ENCODE measurements at places on chromosomes 1 and 21. TPM values are rescaled to one million over a fixed set of nuclear protein-coding genes. Genes with fewer than 3 reads are reported as not detected.

The SYCP1 gene
- not detected for total RNA-seq

The TSTD1 gene
- total RNA-seq = 0.48 TPM

The MANEAL gene
- 5.6 TPM for total RNA-seq

The RHEX gene
- not detected for total RNA-seq

The SERPINC1 gene
- total RNA-seq = 0.39 TPM

The ZMPSTE24 gene
- 61.9 TPM for total RNA-seq

The KLHDC7A gene
- not detected for total RNA-seq

The C1orf87 gene
- total RNA-seq = not detected

The ERRFI1 gene
- total RNA-seq = 87.4 TPM

The RPAP2 gene
- total RNA-seq = 14.8 TPM

The KCNT2 gene
- not detected for total RNA-seq

The LEFTY2 gene
- not detected for total RNA-seq

- no peak for DNase-seq
Observed at GRCh38 chr1:168391851-168392681, 111.4 kb downstream of the TBX19 start.

GRCh38 chr21:34881421-34881820 is 167.7 kb downstream of the RUNX1 start:
- peak; percentile 55 for DNase-seq

- no peak for DNase-seq
Observed at GRCh38 chr1:109503935-109504334, 5.6 kb downstream of the AMIGO1 start.

DNA sequence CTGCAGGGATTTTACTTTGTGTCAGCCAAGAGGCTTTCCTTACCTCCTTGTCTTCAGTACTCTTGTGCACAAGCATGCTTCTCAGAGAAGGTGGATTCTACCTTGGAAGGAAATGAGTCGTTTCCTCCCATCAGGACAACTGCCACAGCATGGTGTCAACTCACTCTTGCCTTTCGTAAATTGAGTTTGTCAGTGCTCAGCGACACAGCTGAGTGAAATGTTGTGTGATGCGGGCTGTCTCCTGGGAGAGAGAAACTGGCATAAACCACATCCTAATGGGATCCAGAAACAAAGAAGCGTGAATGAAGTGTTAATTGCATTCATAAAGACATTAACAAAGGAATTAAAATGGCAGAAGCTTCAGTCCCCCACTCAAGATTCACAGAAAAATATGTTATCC is 51.5 kb upstream of the SLC22A15 start:
- no peak for DNase-seq

GRCh38 chr1:59427155-59427554 is 130.3 kb downstream of the FGGY start:
- DNase-seq = peak; percentile 94

DNA sequence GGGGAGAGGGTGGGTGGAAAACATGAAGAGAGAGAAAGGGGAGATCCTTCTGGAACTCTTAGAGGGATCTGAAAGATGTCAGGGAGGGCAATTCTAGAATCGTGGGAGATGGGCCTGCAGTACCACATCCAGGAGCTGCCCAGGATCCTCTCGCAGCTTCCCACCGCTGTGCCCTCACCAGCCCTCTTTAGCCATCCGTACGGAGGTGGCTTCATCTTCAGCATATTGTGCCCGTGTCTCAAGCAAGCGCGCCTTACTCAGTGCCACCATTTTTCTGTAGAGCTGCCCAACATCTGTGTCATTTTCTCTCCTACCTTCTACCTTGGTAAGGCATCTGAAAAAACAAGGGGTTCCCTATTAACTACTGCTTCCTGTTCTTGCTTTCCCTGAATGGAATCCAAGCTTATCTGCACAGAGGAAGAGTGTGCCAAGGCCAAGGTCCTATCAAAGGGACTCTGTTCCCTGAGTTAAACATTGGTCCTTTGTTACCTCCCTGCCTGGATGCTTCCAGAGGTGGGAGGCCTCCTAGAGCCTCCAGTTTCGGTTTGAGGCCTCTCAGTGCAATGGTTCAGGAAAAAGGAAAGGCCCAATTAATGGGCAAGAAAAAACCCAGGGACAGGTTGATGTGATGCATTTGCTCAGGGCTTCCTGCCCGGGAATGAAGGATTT is 23.2 kb downstream of the C1orf116 start:
- peak; percentile 15 for DNase-seq

GRCh38 chr1:67814121-67814772 is 19.0 kb downstream of the GNG12 start:
- no peak for DNase-seq

GRCh38 chr1:208036918-208037766 is 126.2 kb upstream of the CD34 start:
- DNase-seq = no peak

- DNase-seq = no peak
Observed at GRCh38 chr1:228104526-228105269, 1.6 kb upstream of the C1orf35 start.

GRCh38 chr1:229130028-229130668 is 140.8 kb upstream of the RAB4A start:
- no peak for DNase-seq

DNA sequence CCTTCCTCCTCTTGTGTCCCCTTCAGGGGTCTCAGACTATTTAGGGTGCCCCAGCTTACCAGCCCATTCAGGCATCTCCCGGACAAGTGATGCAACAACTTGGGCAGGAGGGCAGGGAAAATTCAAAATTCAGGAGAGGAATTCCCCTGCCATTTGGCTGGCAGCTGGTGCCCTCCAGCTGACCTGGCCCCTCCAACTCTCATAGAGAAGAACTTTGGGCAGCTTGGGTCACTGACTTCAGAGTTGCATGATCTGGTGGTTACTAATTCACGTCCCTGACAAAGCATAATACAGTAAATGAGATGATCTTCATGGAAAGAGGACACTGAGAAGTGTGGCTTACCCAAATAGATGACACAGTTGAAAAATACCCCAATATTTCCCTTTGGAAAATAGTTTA is at the start of gene FCAMR:
TSS of gene FCAMR (minus strand) at position 15 of the 400 bp plus-strand sequence. CDS start 335 bp downstream, outside the sequence.
- DNase-seq = no peak

DNA sequence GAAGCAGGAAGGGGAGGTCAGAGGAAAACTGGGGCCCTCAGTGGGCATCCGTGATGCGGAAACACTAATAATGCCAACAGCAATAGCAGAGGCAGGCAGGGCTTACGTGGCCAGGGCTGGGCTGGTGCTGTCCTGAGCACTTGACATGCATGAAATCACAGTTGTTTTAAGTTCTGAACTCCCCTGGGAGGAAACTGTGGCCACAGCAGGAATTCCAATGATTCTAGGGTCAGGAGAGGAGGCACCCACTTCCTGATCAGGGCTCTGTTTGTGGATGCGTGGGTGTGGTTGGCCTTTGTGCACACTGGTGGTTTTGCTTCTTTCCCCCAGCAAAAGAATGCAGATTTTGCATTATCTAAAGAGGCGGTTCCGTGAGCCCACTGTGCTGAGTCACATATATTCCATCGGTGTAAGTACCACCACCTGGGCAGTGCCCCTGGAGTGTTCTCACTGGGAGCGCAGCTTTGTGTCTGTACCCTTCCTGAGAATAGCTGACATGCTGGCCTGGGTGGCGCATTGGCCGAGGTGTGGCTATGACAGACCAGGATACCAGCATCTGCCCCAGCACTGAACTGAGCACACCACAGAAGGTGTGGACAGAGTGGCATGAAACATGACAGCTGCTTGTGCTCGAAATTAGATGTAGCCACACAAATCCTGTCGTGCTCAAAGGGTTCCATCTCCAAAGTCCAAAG is 71.0 kb downstream of the PDE9A start:
- peak; percentile 93 for DNase-seq

DNA sequence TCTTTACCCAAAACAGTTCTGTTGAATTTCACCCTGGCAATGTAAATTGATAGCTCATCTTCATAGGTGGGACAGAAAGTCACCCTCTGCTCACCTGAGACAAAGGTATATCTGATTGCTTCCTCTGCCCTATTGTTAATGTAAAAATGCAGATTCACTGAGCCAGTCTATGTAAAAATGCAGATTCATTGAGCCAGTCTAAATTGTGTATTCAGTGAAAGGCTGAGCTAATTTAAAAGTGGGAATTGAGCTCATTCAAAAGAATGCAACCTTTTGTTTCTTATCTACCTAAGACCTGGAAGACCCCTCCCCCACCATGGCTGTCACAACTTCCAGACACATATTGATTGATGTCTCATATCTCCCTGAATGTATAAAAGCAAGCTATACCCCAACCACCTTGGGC is 4.8 kb upstream of the MYSM1 start:
- no peak for DNase-seq

GRCh38 chr1:194889310-194889709 is 1702.9 kb upstream of the B3GALT2 start:
- no peak for DNase-seq

DNA sequence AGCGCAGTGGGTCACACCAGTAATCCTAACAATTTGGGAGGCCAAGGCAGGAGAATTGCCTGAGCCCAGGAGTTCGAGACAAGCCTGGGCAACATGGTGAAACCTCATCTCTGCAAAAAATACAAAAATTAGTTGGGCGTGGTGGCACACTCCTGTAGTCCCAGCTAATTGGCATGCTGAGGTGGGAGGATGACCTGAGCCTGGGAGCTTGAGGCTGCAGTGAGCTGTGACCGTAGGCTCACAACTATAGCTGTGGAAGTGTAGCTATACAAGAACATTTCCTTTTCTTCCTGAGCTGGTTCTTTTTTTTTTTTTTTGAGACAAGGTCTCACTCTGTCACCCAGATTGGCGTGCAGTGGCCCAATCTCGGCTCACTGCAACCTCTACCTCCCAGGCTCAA is 19.1 kb upstream of the ZNF697 start:
- DNase-seq = no peak

DNA sequence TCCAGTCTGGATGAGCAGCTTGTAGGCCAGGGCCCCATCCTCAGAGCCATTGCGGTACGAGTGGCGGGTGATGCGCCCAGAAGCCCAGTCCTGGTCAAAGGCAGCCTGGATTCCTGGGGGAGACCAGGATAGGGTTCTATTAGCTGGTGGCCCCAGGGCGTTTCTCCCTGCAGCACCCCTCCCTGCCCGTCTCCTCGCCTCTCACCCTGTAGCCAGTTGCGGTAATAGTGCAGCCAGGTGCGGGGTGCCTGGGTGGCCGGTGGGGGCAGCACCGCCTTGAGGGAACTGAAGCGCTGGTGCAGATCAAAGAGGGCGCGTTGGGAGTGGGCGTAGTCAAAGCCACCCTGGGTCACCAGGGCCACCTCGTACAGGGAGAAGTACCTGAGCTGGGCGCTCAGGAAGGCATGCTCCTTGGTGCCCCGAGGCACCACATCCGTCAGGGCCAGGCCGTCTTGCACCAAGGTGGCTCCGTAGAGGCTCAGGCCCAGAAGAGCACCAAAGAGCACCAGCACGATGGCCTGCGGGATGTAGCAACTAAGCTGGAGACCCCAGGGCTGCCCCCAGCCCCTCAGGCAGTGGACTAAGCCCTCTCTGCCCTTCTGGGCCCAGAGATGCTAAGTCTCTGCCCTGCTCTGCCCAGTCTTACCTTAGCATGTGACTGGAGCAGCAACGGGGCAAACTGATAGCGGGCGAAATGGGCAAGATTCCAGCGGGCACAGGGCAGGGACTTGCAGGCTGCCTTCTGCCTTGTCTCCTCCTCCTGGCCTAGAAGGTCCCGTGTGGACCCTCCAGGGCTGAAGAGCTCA is 15.7 kb downstream of the PTCH2 start:
- no peak for DNase-seq

GRCh38 chr1:37028981-37029617 is 5.2 kb downstream of the GRIK3 start:
- no peak for DNase-seq

- DNase-seq = no peak
Observed at GRCh38 chr1:234605983-234606783, 3.8 kb downstream of the IRF2BP2 start.

GRCh38 chr21:28805885-28806284 is 186.8 kb downstream of the LTN1 start:
- DNase-seq = no peak

DNA sequence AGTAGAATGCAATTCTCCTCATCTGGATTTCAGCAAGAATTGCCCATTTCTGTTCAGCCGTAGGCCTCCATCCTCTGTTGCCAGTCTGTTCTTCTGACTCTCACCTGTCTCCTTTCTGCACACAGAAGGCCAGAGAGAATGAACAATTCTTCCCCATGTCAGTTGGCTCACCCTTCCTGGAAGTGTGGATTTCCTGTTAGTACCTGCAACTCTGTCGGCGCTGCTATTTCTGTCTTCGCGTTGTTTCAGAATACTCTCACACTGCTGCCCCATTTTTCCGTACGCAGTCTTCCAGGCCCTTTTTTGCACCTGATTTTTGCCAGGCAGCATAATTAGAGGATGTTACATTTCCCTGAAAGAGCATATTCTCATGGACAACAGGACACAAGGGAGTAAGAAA is 200.7 kb downstream of the FGGY start:
- DNase-seq = no peak

GRCh38 chr1:42000766-42001165 is 82.0 kb upstream of the HIVEP3 start:
- no peak for DNase-seq

DNA sequence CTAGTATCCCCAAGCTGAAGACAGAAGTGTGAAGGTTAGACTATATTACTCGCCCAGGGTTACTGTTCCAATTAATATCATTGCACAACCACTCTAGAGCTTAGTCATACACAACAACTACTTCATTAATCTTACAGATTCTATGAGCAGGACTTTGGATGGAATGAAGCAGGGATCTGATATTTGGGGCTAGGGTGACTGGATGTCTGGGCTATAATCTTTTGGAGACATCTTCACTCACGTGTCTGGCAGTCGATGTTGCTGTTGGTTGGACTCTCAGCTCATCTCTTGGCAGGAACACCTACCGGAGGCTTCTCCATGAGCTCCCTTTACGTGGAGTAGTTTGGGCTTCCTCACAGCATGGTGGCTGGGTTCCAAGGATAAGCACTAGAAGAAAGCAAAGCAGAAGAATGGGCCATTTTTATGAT is 519.2 kb upstream of the B3GALT2 start:
- DNase-seq = no peak

- DNase-seq = peak; percentile 72
Observed at GRCh38 chr1:53107570-53108322, 34.7 kb downstream of the SLC1A7 start.

GRCh38 chr21:42655796-42656770 is 2.7 kb downstream of the PDE9A start:
- no peak for DNase-seq

- DNase-seq = peak; percentile 59
Observed at GRCh38 chr1:156927215-156928042, 7.0 kb downstream of the LRRC71 start.

GRCh38 chr1:33377013-33377412 is 53.9 kb downstream of the PHC2 start:
- no peak for DNase-seq

DNA sequence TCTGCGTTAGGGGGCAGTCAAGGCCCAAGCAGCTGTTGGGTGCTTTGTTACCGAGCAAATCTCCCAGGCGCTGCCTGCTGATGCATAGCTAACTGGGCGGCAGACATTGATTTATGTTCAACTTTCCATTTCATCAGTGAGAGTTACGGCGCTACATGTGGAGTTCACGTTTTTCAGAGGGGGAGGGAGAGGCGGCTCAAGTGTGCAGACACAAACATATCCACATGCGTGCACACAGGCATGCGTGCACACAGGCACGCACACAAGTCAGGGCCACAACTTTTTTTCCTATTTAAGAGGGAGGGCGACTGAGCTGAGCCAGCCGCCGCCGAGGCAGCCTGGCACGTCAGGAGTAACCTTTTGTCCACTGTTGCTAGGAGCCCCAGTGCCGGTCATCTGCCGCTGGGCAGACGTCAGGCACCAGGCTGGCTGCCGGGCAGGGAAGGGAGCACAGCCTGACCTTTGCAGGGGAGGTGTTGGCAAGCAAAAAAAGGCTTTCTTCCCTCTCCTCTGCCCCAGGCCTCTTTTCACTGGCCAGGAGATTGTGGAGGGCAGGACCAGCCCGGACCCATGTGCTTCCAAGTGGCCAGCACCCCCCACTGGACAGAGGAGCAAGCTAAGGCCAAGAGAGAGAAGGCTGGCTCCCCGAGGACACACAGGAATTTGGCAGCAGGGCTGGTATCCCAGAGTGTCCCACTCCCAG is 73.3 kb downstream of the MRPL37 start:
- peak; percentile 93 for DNase-seq

All from RPMI7951 (cell line).